Muscle of arm (tissue), 14 donors: ENCODE measurements at places on chromosomes 2 and 18.
A peak's percentile ranks its signal among the peaks of the same experiment; 100 is the strongest.

- peak; percentile 83 for DNase-seq
Observed at GRCh38 chr2:69007169-69007568, 5.8 kb upstream of the ANTXR1 start.

GRCh38 chr2:15259356-15259756 is 301.8 kb downstream of the NBAS start:
- DNase-seq = no peak

- DNase-seq = peak; percentile 2
Observed at GRCh38 chr2:186459009-186459408, 27.1 kb upstream of the ZC3H15 start.

DNA sequence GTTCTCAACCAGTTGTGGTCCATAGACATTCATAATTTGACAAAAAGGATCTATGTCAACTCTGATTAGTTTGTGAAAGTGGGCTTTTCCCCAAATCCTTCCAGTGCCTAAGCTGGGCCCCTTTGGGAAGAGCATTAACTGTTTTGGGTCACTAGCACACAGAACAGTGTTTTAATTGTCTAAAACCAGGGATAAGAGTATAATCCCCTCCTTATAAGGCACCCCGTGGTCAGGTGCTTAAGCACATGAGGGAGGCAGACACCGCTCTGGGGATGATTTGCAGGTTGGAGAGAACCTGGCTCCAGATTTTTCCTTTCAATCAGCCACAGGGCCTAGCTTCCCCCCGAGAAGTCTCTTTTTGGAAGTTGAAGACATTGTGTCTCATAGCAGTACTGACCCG is 53.6 kb upstream of the RFX8 start:
- no peak for DNase-seq

GRCh38 chr2:198314559-198315153 is 510.3 kb downstream of the PLCL1 start:
- DNase-seq = peak; percentile 49

GRCh38 chr2:139864821-139865302 is 1084.7 kb upstream of the NXPH2 start:
- DNase-seq = no peak

DNA sequence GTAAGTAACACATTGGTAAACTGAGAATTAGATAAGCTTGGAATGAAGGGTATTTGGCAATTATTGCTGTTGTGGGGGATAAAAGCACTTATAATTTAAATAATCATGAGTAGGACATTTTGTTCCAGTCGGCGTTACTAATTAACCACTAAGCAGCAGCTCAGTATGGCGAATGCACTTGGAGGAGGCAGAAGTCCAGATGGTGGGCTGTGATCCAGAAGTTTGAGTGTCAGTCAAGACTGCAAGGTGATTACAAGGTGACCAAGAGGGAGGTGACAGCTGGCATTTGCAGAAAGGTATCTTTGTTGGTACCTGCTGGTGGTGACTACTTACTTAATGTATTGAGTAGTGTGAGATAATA is 643.6 kb upstream of the FAM98A start:
- DNase-seq = no peak

- DNase-seq = no peak
Observed at GRCh38 chr2:185787227-185788145, 48.9 kb downstream of the FSIP2 start.

DNA sequence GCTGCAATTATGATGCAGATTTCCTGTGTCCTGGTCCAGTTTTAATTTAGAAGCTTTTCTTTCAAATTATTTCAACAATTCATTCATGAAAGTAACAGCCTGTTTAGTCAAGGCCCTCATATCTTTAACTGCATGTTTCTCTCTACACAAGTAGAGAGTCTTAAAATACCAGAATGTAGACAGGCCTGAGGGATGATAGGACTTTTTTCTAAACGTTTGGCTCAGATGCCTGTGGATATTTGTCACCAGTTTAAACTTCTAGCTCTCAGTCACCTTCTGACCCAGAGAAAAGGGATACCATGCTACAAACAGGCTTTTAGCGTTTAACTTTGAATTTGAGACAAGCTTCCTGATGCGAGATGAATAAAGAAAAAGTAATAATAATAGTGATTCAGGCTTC is 15.7 kb downstream of the COL5A2 start:
- DNase-seq = no peak

GRCh38 chr18:9711361-9712129 is 3.4 kb downstream of the RAB31 start:
- no peak for DNase-seq

- DNase-seq = no peak
Observed at GRCh38 chr2:112818094-112818902, 18.3 kb downstream of the IL1B start.

- no peak for DNase-seq
Observed at GRCh38 chr18:73942081-73942625, 205.5 kb downstream of the FBXO15 start.

DNA sequence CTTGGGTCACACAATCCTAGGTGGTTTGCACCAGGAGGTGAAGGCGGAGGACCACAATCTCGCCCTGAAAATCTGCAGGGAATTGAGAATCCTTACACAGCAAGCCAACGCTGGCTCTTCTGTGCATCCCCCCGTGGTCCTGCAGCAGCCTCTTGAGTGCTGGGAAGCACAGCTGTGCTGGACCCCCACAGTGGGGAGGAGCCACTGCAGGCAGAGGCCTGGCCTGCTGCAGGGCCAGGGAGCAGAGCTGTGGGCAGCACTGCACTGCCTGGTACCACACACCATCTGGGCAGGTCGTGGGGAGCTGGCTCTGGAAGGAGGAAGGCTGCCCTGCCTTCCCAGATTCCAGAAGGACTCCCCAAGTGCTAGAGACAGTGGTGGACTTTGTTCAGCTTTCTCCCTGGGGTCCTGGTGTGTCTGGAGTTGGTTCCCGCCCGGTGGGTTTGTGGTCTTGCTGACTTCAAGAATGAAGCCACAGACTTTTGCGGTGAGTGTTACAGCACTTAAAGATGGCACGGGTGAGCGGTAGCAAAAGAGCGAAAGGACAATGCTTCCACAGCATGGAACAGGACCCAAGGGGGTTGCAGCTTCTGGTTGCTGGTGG is 106.3 kb downstream of the FAM168B start:
- DNase-seq = no peak
